K562 (cell line): ENCODE measurements at places on chromosomes 4 and X. TPM values are rescaled to one million over a fixed set of nuclear protein-coding genes. Genes with fewer than 3 reads are reported as not detected.

Gene EXOC1L
- 0.38 and 0.94 TPM in 2 replicates for total RNA-seq

Gene YY2
- total RNA-seq = 2.2 TPM in 2 replicates

- H3K4me3 ChIP-seq = no peak overlapping the region
- no peaks in the 10 kb centered on the region for H3K36me3 ChIP-seq
- H3K4me1 ChIP-seq = no peaks in the 10 kb centered on the region
- no peaks in the 10 kb centered on the region for H3K27me3 ChIP-seq
- no peak overlapping the region for H3K27ac ChIP-seq
These were observed 303.1 kb downstream of the IQCM start for GRCh38 chr4:149512501-149512900.

DNA sequence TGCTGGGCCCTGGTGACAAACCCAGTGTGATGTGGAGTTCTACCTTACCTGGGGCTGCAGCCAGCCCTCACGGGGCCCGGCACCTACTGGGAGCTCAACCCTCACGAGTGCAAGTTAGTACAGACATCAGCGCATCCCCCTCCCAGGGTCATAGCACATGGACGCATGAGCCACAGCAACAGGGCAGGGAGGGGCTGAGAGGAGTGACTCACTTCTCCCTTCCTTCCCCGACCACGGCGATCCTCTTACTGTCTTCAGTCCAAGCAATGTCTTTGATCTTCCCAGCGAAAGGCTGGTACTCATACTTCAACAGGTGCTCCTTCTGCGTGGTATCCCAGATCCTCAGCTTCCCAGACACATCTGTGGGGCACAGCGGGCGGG lies 17.8 kb downstream of the WDR1 start:
- H3K4me3 ChIP-seq = no peak overlapping the region
- H3K4me1 ChIP-seq = peaks cover 20% of the 10 kb centered on the region
- H3K27ac ChIP-seq = no peak overlapping the region
- H3K27me3 ChIP-seq = no peaks in the 10 kb centered on the region
- no peak for DNase-seq
- H3K36me3 ChIP-seq = peaks cover 98% of the 10 kb centered on the region

- DNase-seq = no peak
- no peak overlapping the region for H3K4me3 ChIP-seq
- H3K27ac ChIP-seq = no peak overlapping the region
- H3K4me1 ChIP-seq = no peaks in the 10 kb centered on the region
These were observed 101.9 kb downstream of the MAB21L2 start for GRCh38 chr4:150683775-150684350.
